ENCODE measurements at places on chromosomes 2 and 18.

- DNase-seq: no peak
Measured at GRCh38 chr2:241666627-241667400, 19.8 kb downstream of the DTYMK start.

- DNase-seq: no peak
Measured at GRCh38 chr2:102313025-102313424, 1.7 kb downstream of the IL1RL1 start.

- no peak for DNase-seq
Measured at GRCh38 chr2:202479090-202479489, 103.0 kb downstream of the BMPR2 start.

GRCh38 chr2:172120118-172120517 is 17.4 kb upstream of the DLX2 start:
- DNase-seq: no peak

- DNase-seq: no peak
Measured at GRCh38 chr2:45184606-45185005, 175.4 kb upstream of the SIX2 start.

DNA sequence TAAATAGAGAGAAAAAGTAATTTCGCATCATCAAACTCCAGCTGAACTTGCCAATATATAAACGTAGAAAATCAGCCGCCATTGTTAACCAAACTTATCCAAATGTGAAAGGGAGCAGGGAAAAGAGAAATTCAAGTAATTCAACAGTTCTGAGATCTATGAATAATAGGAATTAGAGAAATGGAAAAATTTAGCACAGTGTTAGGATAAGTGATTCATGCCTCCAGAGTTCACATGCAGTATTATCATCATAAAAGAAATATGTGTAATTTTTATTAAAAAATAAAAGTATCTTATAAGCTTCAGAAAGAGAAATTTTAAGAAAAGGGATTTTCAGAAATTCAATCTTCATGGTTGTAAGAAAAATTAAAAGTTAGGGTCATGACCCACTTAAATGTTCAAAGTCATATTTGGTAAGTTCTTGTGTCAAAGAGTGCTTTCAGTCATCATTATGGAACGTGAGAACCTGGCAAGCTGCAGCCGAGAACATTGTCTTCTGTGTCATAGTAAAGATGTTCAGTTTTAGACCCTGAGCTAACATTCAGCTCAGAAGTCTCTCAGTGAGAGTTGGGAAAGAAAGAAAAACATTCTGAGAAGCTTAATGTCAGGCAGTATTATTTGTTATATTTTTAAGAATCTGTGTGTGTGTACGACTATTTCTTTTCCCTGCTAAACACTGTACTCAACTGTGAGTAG is 414.3 kb upstream of the RGPD4 start:
- no peak for DNase-seq

DNA sequence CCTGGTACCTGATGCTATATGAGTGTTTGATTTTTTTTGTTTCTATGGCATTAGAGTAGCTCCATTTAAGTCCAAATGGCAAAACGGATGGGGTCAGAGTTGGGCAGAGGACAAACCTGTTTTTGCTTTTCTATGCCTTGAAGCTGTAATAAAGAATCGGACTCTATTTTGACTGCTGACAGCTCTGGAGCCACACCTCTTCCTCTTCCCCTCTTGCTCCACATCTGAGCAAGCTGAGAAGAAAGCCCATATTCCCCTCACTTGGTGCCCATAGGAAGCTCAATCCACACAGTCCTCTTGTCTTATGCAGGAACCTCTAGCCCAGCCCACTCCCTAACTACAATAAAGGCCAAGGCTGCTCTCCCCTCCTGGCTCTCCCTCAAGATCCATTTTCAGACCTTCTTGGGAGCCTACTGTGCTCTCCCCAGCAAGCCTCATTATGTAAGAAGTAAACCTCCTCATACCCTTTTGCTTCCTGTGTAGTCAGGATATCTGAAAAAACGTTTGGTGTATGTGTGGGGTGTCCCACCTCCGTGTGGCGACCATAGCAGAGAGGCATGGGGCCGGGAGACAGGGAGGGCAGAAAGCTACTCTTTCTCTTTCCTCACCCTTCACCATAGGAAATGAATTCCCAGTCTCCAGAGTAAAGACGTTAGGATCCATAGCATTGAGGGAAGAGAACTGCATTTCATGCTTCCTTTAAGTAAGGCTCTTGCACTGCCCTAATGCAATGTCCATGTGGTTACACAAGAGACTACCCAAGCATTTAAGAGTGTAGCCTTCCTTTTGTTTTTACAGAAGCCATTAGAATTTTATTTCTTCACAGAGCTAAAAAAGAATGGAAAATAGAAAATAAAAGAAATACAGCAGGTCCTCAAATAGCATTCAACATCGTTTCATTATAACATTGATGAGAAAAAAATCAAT is 41.9 kb upstream of the RAPGEF4 start:
- no peak for DNase-seq

DNA sequence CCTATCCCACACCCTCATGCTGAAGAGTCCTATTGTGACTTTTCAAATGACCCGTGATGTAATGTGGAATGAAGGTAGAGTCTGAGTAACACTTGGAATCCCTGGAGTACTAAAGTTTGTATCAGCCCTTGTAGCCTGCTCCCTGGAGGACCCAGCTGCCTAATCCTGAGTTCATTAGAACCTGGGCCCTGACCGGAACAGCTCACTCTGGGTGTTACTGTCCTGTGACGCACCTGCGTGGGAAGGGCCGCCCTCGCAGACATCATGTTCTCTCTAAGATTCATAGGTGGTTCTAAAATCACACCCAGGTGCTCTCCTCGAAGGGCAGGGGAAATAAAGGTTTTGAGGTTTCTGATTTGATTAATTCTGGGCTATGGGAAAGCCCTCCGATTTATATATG is 62.3 kb downstream of the NCK2 start:
- no peak for DNase-seq

DNA sequence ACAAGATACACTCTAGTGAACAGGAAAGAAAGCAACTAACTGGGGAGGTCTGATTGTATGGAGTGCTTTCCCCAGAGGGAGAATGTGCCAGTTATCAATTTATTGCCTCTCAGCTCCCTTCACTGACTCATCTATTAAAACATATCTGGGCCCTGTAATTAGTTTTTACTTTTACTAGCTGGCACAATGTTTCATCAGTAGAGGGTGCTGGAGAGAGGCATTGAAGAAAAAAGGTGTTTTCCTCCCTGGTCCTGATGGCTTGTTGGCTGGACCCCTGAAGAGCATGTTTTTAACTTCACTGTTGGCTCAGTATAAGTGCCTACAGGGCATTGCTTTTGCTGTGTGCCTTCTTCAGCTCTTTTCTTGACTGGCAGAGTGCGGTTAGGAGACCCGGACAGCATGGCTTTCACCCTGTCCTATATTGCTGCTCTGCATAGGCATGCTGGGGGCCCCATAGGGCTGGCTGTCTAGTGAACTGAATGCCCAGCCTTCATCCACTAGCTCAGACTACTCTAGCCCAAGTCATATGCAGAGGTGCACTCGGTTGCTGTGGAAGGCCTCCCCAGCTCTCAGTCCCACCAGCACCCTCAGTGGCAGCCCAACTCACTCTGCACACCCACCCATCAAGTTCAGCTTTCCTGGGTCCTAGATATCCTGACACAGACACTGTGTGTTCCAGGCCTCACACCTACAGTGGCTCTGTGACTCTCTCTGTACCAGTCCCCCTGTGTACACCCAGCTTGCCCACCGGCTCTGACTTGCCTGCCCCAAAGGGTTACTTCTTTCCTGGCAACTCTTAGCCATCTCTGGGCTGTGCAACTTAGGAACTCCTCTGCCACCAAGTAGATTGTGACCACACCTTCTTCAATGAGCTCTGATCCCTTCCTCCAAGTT is 62.3 kb upstream of the ACYP2 start:
- no peak for DNase-seq

DNA sequence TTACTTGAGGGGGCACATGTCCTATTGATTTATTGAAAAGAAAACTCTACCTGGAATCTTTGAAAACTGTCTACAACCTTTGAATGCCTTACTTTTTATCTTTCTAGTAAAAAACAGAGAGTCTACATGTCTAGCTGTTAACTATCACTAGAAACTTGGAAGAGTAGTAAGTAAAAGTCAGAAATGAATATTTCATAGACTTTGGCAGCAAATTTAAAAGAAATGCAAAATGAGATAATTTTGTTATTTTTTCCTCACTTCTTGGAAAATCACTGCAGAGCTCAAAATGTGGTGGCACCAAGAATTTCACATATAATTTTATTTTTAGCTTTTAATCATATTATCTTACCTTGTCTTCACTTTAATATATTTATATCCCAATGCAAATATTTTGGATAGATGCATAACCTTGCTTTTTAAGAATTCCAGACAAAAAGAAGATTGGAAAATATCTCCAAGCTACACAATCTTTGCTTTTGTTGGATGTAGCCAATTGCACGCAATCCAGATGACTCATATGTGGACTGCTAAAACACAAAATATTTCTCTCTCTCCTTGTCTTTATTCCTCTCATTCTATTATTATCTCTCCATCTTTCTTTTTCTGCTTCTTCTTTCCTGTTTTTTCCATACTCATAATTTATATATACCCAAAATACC is 92.2 kb upstream of the DSEL start:
- no peak for DNase-seq

DNA sequence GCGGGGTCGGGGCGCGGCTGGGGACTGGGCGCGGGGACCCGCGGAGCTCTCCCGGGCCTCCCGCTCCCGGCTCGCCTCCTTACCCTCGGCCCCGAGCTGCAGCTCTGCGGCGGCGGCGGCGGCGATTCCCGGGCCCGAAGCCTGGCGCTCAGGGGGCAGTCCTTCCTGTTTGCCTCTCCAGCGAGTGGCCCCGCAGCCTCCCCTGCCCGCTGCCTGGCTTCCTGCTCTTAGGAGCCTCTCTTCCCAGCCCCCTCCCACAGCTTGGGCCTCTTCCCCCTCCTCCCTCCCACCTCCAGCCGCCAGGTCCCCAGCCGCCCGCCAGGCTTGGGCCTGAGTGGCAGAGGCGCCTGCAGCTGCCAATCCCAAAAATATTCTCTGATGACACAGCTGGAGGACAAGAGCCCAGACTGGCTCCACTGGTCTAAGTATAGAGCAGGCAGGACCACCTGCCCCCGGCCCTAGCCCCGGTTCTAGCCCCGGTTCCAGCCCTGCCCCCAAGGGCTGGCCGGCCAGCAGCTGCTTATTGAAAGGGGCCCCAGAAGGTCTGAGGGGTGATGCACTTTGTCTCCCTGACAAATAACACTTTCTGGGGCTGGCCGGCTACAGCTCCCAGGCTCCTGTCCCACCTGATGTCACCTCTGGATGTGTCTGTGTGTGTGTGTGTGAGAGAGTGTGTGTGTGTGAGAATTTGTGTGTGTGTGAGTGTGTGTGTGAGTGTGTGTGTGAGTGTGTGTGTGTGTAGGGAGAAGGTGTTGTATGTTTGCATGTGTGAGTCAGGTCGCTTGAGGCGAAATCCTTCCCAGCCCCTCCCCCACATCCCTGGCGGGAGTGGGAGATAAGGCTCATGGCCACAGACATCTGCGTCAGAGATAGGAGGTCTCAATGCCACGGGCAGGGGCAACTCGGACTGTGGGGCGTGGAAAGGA is at the start of gene OBSL1:
Gene OBSL1 (minus strand): TSS at position 229 of the 926 bp plus-strand sequence. CDS start 307 bp downstream, outside the sequence.
- DNase-seq: no peak

- DNase-seq: no peak
Measured at GRCh38 chr18:42414756-42415454, 459.9 kb downstream of the PIK3C3 start.

DNA sequence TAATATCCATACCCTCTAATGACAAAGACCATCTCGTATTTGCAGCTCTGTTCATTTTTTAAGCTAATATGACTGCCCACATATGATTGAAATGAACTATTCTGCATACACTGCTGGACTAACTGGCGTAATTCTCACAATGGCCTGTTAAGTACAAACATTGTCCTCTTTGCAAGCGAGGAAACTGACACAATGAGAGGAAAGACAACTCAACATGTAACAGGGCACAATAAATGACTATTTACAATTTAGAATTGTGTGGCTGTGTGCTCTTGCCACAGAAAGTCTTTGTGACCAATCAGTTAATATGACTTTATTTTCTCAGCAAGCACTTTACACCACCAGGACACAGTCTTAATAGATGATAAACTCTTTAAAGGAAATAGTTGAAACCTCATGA is 498.0 kb downstream of the CNTNAP5 start:
- DNase-seq: no peak

DNA sequence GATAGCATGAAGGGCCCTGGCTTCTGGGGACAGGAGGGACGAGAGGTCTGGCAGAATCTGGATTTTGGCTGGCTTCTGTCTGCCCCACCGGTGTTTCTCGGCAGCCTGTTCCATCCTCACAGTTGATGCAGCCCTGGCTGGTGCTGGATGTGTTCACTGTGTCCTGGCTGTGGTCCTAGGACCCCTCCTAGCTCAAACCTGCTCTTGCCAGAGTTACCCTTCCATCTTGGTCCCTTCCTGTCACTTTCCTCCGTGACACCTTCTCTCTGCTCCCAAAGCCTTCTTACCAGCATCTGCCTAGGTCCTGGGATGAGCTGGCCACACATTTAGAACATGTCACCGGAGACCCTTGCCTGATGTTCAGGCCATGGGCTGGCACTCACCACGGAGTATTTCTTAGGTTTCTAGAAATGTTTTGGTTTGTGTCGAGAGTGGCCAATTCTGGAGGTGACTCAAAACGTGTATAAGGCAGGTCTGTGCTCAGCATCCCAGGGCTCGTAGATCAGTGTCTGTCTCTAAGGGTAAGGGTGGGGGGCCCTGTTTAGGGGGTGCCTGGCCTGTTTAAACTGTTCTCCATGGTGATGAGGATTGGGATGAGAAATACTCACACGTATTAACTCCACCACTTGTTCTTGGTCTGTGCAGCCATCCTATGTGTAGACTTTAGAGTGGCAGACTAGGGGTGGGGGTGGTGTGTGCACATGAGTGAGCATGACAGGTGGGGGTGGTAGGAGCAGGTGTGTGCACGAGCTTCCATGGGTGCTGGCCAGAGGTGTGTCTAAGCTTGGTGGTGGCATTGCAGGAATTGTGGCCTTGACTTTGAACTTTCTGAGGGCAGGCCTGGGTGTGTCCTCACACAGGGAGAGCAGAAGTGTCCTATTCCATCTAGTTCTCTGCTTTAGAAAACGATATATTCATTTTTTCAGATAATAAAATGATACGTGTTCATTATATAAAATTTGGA is 162.7 kb downstream of the DYSF start:
- DNase-seq: no peak

GRCh38 chr2:28276076-28276618 is 116.5 kb upstream of the FOSL2 start:
- no peak for DNase-seq

- no peak for DNase-seq
Measured at GRCh38 chr2:76330865-76331264, 620.1 kb upstream of the GCFC2 start.

DNA sequence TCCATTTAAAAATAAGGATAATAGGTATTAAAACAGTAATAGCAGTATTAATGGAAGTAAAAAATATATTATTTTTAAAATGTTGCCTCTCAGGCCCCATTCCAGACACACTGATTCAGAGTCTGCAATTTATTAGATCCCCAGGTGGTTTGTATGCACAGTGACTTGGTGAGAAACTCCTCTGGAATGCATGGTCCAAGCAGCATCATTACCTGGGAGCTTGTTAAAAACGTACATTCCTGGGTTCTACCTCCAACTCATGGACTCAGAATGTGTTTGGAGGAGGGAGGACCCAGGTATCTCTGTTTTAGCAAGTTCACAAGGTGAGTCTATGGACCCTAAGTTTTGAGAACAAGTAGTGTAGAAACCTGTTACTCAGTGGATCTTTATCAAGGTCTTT is 95.6 kb downstream of the ITGA4 start:
- DNase-seq: no peak

GRCh38 chr18:31506024-31506742 is 8.2 kb downstream of the DSG2 start:
- no peak for DNase-seq
